Right cardiac atrium (tissue), 5 donors: ENCODE measurements at places on chromosomes 2 and 18. TPM values are rescaled to one million over a fixed set of nuclear protein-coding genes. Genes with fewer than 3 reads are reported as not detected.
A peak's percentile ranks its signal among the peaks of the same experiment; 100 is the strongest.

The CD28 gene
- 1.5 TPM for total RNA-seq

The MARCHF4 gene
- 0.14 TPM for total RNA-seq

The MOGAT1 gene
- 0.59 TPM for total RNA-seq

The DOK6 gene
- total RNA-seq, result 7.5 TPM

The BOLL gene
- not detected for total RNA-seq

The CYP26B1 gene
- total RNA-seq, result 5.1 TPM

The POTEI gene
- total RNA-seq, result 3.0 TPM

The SLC8A1 gene
- 761 TPM for total RNA-seq

The HOXD1 gene
- not detected for total RNA-seq

The PLA2R1 gene
- 5.5 TPM for total RNA-seq

The CHST9 gene
- 0.72 TPM for total RNA-seq

The LHCGR gene
- not detected for total RNA-seq

The CNGA3 gene
- total RNA-seq, result not detected

The TMEM163 gene
- 4.9 TPM for total RNA-seq

The SRBD1 gene
- total RNA-seq, result 9.1 TPM

The GPBAR1 gene
- 8.6 TPM for total RNA-seq

The ATL2 gene
- 41.0 TPM for total RNA-seq

- peak; percentile 35 for DNase-seq
Observed at GRCh38 chr2:215680605-215681598, 245.0 kb upstream of the FN1 start.

GRCh38 chr2:70988151-70988550 is 6.5 kb downstream of the TEX261 start:
- peak; percentile 58 for DNase-seq

GRCh38 chr2:7356909-7357584 is 439.8 kb downstream of the RNF144A start:
- no peak for DNase-seq

DNA sequence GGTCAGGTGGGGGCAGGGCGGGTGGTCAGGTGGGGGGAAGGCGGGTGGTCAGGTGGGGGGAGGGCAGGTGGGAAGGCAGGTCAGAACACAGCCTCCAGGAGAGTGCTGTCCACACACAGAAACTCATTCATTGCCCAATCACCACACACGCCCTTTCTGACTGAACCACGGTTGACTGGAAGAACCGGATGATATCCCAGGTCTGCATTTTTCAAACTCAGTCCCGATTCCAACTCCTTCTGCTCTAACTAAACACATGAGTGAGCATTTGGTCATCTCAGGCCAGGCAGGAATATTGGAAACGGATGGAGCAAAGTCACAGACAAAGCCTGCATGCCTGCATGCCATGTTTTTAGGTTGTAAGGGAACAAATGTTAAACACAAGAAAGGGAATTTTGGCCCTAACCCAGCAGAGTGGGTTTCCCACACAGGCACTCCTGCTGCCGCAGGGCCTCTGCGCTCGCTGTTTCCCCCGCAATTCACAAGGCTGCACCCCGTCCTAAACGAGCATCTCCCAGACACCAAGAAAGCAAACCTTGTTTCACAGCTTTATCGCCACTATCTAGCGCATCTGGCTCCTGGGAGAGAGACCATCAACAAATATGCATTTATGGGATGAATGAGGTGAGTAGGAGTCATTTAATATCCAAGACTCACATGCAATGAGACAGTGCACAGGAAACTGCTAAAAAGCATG is 100.1 kb downstream of the ZNF516 start:
- no peak for DNase-seq

DNA sequence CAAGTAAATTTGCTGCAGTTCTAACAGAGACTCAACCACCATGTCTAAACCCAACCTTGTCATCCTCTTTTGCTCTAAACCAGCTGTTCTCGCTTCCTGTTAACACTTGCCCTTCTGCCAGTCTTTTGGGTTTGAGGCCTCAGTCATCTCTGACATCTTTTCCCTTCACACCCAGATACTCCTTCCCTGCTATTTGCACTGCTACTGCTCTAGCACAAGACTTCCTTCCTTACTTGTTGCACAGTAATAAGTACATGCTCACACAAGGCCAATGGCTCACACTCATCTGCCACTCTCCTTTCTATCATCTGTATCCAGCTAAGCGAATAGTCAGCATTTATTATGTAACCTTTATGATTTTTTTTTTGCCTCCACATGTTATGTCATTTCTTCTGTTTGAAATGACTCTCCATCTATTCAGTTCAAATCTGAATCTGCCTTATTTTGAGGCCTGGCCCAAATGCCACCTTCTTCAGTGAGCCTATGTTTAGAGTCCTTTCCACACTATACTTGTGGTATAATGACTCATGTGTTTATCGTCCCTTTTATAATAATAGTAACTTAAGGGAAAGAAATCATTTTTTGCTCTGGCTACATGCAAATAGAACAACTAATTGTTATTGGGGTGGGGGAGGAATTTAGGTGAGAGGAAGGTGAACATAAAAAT is 22.5 kb upstream of the CDKL4 start:
- DNase-seq, result no peak

- peak; percentile 32 for DNase-seq
Observed at GRCh38 chr2:42086500-42086953, 38.7 kb downstream of the PKDCC start.

DNA sequence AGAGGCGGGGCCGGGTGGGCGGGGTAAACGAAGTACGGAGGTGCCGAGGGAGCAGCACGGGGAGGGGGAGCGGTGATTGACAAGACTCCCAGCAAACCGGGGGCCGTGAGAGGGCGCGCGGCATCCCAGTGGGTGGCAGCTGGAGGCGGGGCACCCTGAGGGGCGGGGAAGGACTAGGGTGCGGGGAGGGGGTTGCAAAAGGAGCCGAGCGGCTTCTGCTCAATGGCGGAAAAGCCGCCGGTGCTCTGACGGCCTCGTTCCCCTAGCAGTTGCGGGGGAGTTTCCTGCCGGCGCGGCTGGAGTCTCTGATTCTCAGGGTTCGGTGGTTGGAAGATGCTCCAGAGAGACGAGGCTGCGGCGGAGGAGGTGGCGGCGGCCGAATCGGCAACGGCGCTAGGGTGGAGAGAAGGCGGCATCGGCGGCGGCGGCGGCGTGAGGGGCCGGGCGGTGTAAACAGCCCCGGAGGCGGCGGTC is at the start of gene PPM1B:
Gene PPM1B (plus strand): TSS at position 195 of the 474 bp plus-strand sequence. CDS start 32,325 bp downstream, outside the sequence.
- DNase-seq, result peak; percentile 99

GRCh38 chr2:152395572-152395971 is 60.6 kb downstream of the FMNL2 start:
- DNase-seq, result no peak

DNA sequence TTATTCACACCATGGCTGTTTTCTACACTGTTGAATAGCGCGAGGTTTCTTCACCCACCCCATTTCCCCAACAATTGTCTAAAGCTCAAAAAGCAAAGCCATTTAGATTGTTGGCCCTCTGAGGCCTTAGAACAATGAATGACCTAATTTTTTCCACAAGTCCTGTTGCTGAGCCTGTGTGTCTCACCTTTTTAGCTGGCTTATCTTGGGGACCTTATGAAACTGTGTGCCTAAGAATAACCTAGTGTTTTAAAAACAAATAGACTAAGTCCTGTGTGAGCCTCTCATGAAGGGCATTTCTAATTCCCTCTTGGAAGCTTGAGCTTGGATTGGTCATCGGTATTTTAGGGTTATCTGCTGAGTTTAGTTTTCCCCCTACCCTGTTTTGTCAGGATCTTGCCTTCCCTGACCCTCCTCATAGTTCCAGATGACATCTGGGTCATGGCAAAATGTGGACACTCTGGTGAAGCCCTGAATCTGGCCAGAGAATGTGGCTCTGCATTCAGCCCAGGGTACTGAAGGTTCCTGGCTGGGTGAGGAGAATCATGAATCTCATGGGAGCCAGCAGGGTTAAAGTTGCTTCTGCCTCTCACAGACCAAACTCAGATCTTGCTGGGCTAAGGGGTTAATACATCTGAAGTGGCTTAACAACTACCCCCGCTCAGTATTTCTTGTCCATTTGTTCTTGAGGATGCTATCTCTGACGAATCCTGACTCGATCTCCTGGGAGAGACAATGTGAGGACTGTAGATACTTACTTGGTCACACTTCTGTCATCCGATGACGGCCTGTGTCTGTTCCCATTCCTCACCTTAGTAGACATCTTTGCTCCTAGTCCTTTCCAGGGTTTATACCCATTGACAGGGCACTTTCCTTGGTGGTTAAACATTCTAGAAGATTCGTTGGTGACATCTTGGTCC is 104.2 kb upstream of the MAP4K3 start:
- no peak for DNase-seq

- DNase-seq, result no peak
Observed at GRCh38 chr2:130327703-130328527, 14.8 kb upstream of the IMP4 start.

- DNase-seq, result no peak
Observed at GRCh38 chr2:20300656-20301055, 50.0 kb downstream of the PUM2 start.

DNA sequence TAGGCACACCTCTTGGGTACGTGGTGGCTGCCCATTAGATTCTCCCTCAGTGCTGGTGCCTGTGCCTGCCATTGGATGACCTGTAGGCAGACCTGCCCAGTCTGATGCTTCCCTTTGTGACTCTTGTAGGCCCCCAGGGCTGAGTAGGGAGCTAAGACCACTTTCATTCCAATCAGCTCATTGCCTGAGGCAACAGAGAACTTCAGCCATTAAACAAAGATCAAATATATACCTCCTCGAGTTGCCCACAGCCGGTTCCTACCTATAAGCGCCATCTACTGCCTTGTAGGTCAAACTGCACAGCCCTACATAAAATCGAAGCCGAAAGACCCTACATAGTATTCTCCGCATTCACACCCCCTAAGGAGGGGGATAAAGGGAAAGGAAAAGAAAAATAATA is 184.6 kb downstream of the ETAA1 start:
- no peak for DNase-seq

- no peak for DNase-seq
Observed at GRCh38 chr18:63550068-63550467, 7.9 kb downstream of the SERPINB12 start.

DNA sequence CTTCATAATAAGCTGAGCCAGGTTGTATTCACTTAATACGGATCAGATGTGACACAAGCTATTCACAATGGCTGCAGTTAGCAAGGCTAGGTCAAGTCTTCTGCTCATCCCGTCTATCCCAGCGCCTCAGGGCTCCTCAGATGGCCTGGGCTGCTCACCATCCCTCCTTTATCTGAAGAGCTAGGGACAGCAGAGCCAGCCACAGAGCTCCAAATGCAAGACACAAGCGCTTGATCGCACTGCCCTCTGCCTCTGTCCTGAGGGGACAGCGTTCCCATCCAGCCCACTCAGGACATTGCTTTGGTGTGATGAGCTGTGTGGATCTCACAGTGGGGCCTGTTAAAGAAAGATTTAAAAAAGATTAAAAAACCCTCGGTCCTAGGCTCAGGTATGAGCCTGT is 254.4 kb upstream of the HS6ST1 start:
- no peak for DNase-seq

DNA sequence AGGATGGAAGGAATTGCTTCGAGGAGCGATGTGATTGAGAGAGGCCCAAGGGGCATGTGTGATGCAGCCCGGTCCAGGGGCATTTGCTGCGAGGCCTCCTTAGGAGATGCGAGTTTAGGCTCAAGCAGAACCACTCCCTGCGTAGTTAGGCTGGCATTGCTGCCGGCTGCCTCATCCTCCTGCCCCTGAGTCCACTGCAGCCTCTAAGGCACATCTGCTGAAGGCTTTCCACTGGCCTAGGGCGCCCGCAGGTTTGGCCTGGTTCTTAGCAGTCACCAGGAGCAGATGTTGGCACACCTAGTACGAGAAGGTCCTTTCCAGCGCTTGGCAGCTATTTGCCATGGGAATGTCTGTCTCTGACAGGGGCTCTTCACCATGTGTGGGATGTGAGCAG is 20.7 kb downstream of the INPP5D start:
- no peak for DNase-seq

- DNase-seq, result no peak
Observed at GRCh38 chr2:193810533-193810932, 1615.8 kb upstream of the TMEFF2 start.

DNA sequence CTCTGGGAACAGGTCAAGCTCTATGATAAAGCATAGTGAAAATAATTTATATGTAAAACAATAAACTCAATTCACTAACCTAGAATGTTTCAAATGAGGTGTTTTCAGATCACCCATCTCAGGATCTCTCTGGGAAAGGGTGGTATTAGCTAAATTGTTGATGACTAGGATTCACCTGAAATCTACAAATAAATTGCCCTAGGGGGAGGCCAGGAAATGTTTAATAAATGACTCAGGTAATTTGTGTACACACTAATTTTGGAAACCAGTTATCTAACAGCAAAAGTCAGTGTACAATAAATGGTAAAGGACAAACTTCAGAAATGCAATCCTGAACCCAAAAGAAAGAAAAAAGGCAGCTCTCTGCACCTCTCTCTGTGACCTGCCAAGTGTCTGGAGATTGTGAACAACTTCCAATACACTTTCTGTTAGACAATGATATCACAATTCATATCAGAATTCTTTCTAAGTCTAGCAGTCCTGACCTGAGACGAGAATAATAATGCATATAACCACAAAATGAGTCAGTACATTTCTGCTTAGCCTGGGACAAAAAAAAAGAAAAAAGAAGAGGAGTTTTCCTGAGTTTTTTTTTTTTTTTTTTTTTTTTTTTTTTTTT is 760.0 kb downstream of the EPHA4 start:
- no peak for DNase-seq

DNA sequence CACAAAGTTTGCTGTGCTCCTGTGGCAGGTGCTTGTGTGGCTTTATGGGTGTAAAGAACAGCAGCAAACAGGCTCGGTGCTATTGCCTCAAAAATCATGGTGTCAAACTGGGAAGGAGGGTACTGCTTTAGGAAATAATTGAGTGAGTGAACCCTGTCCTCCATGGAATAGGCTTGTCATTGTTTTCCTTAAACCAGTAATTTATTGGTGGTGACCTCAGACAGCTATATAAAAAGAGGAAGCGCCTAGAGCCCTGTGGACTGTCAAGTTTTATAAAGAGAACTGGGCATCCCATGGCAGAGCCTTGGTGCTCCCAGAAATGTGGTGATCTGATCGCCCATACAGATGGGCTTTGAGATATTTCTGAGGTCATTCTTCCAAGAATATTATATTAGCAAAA is 4.7 kb upstream of the CXCR4 start:
- DNase-seq, result no peak

DNA sequence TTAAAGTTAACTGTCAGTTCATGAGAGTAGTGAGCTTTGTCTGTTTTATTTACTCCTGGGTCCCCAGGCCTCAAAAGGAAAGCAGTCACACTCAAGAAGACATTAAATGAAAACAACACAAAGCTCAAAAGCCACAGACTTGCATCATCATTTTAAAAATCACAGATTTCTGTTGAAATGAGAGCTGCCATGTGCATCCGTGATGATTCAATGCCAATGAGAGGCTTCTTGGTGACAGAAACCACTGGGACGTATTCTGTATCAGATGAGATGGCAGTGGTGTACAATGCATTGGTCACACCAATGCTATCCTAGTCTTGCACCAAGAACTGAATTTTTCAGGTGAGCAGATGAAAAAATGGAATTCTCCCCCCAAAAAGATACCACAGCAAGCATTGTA is 204.8 kb downstream of the ANAPC1 start:
- DNase-seq, result no peak
